ENCODE measurements at places on chromosomes 6 and 20.
A peak's percentile ranks its signal among the peaks of the same experiment; 100 is the strongest.

DNA sequence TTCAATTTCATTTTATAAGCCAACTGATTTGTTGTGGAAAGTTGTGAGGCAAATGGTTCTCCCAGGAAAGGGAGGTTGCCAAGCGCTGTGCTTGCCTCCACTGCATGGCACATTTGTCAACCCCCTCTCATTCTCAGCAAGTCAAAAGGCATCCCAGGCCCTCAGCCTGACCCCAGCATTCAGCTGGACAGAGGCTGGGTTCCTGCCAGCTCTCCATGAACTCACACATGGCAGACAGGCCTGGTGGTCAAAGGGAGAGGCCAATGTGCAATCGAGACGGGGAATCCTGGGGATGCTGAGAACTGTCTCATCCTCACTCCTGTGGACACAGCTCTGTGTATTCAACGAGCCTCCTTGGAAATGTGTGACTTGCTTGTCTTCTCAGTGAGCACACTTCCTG, 106.0 kb upstream of the CDH4 start:
- DNase-seq: no peak

- no peak for DNase-seq
Observed at GRCh38 chr6:134020071-134020470, 32.4 kb downstream of the SLC2A12 start.

DNA sequence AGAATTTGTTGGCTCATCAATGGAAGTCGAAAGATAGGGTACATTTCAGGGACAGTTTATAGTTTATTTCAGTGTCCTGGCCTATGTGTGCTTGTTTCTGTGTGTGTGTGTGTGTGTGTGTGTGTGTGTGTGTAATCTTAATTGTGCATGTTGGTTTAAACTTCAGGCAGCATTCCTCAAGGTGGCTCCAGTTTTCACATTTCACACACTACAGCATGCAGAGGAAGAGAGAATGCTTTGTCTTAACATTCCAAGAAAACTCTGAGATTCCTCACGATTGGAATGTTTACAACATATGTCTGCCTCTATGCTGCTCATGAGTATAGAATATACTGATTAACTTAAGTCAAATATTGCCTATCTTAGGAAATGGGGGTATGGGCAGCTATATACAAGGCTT, 332.6 kb upstream of the EPHA7 start:
- no peak for DNase-seq

GRCh38 chr6:26571592-26572296, 25.0 kb upstream of the ABT1 start:
- no peak for DNase-seq

GRCh38 chr6:72626126-72626525, 4.3 kb downstream of the KCNQ5 start:
- DNase-seq: no peak

DNA sequence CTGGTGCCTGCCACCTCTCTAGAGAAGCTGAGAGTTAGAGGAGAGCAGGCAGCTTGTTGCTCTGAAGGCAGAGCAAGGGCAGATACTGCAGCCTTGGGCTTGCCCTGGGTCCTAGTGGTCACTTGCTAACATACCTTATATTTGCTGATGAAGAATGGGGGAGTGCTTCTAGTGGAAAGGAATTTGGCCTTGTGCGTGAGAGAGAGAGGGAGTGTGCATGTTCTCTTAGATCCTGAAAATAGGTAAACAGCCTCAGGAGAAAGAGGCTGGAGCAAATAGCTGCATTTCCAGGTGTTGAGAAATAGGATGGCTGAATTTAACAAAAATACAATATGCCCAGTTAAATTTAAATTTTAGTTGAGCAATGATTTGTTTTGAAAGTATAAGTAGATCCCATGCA, 724.5 kb upstream of the FLRT3 start:
- DNase-seq: no peak

DNA sequence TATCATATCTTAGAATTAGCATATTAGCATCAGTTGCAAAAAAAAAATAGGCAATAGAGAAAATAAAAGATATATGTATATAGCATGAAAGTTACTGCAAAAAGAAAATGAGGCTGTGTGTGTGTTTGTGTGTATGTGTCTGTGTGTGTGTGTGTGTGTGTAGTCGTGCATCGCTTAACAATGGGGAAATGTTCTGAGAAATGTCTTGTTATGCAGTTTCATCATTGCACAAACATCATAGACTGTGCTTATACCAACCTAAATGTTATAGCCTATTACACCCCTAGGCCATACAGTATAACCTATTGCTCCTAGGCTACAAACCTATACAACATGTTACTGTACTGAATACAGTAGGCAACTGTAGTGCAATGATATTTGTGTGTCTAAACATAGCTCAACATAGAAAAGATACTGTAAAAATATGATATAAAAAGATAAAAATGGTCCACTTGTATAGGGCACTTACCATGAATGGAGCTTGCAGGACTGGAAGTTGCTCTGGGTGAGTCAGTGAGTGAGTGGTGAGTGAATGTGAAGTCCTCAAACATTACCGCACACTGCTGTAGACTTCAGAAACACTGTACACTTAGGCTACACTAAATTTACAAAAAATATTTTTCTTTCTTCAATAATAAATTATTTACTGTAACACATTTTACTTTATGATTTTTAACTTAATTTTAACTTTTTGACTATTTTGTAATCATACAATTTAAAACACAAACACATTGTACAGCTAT, 805.1 kb downstream of the KIF16B start:
- no peak for DNase-seq

DNA sequence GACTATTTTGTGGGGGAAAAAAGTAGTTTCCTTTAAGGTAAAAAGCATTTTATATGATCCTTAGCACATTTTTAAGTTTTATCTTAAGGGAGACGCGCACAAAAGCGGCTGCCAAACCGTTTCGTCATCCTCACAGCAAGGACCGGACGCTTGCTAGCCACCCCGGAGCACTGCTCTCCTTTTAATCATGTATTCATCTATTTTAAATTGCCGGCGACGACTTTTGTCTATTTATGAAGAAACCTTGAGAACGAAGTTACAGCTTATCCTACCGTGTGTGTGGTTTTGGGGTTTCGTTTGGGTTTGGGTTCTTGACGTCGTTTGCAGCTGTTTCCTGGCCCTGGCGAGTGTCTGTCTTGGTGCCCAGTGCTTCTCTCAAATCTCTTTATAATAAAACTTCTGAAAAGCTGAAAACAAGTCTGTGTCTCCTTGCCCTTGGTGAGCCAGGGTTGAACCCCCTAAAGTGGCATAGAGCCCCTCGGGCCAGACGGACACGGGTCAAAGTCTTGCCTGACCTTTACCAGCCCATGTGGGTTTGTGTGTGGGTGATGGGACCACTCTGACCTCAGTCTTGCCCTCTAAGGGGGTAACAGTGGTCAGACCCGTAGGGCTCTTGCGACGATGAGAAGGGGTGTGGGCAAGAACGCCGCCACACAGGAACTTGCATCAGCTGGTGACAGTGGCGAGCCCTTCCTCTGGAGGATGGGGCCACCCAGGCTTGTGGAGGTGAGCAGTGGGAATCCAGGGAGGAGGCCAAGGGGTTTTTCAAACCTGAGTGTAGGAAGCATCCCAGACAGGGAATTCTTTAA, 117.6 kb downstream of the JPH2 start:
- peak; percentile 58 for DNase-seq

- DNase-seq: no peak
Observed at GRCh38 chr20:62723768-62724450, 15.3 kb downstream of the NTSR1 start.
